ENCODE measurements at places on chromosomes 16 and 17.
A peak's percentile ranks its signal among the peaks of the same experiment; 100 is the strongest.

DNA sequence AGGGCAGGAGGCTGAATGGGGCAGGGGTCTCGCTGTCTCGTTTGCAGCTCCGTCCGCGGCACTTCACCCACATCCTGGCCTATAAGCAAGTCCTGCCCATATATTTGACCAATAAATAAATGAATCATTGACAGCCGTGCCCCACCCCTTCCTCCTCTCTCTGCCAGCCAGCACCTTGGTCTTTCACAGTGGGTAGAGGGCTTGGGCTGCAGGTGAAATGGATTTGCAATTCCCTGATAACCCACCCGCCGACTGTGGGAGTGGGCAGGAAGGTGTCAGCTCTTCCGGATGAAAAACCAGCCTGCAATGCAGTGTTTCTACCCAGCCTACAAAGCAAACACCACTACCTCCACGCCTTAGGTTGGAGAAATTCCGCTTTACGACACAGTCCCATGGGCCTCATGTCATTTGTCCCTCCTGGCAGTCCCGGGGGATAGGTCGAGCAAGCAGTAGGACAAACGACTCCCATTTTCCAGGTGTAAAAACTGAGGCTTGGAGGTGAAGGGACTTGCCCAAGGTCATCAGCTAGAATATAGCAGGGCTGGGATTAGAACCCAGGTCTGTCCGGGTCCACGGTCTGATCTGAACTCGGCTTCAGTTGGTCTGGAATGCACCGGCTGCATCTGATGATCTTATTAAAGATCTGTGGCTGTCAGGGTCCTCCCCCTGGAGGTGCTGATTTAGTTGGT, 79.0 kb downstream of the ABCC1 start:
- DNase-seq, result no peak

- no peak for DNase-seq
These were observed 39.4 kb downstream of the KIAA0513 start for GRCh38 chr16:85067024-85067423.

DNA sequence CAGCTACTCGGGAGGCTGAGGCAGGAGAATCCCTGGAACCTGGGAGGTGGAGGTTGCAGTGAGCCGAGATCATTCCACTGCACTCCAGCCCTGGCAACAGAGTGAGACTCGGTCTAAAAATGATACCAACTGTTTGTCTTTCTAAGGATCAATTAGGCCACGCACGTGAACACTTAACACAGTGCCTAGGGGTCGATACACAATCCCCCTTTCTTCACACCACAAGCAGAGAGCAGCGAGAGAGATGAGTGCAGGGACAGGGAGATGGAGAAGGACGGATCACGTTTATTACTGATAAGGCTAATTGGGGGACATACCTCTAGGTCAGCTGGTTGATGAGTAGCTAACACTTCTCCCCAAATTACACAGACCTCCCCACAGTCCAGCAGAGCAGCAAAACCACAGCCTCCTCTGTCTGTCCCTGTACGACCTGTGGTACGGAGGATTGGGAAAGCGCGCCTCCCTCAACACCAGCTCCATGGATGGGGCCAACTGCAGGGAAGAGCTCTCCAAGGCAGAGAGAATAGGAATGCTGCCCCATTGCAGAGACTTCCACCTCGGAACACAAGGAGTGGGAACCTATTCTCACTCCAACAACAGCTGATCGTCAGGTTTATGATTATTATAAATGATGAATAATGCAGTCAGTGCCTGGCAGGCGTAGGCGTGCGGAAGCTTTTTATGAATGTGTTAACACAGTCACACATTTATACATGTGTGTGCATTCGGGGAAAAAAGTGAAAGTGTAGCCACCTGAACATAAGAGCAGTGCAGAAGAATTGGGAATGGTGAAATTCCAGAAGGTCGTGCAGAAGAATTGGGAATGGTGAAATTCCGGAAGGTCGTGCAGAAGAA, 155.1 kb downstream of the C16orf95 start:
- no peak for DNase-seq

- no peak for DNase-seq
These were observed 254.8 kb upstream of the TBX2 start for GRCh38 chr17:61144617-61145564.

- peak; percentile 56 for DNase-seq
These were observed 19.7 kb upstream of the SLC47A1 start for GRCh38 chr17:19513897-19514488.

GRCh38 chr17:78571329-78571728, 5.9 kb downstream of the DNAH17 start:
- no peak for DNase-seq
